ENCODE measurements at places on chromosomes 6 and 20.

- DNase-seq: no peak
These were observed 525 bp downstream of the MACROD2 start for GRCh38 chr20:13995841-13996240.

GRCh38 chr20:43161716-43162115 lies 28.0 kb downstream of the PTPRT start:
- DNase-seq: no peak

DNA sequence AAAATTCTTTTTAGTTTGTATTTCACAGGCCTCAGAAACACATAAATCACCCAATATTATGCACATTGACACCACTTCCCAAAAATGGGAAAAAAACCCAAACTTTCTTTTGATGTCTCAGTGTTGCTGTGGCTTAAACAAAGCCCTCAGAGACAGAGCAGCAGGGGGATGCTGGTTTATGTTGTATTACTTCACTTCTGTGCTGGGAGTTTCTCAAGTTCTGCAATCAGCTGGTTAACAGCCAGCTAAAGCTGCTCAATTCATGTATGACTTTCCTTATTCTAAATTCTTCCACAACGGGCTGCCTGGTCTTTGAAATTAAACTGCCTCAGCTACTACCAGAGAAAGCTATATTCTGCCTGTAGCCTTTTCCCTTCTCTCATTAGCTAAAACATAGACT lies 5.6 kb downstream of the FILIP1 start:
- DNase-seq: no peak

GRCh38 chr6:35400901-35401311 lies 51.2 kb upstream of the FANCE start:
- no peak for DNase-seq

DNA sequence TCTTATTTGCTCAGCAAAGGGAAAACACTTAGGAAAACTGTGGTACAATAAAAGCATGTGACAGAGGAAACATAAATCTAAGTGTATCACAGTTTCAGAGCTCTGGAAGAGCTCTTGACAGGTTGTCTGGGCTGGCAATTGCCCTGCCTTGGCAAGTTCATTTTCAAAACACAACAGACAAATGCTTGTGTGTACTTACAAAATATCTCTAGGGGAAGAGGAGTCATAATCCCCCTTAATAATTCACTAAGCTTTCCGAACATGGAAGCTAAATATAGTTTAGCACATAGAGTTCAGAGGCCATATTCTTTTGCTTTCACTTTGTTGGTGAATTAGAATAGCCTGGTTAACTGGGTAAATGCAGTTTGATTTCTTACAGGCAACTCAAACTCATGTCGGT lies 211.6 kb upstream of the THEMIS start:
- no peak for DNase-seq

- no peak for DNase-seq
These were observed 184.7 kb downstream of the SAMD5 start for GRCh38 chr6:147693181-147693580.

GRCh38 chr6:134368670-134369069 lies 50.8 kb upstream of the SGK1 start:
- no peak for DNase-seq

GRCh38 chr6:164579035-164579434 lies 730.4 kb downstream of the C6orf118 start:
- DNase-seq: no peak

All from activated naive CD4-positive, alpha-beta T cell (primary cell).